ENCODE measurements at places on chromosomes 4 and X.

GRCh38 chr4:73683033-73683432, 57.3 kb upstream of the CXCL8 start:
- no peak for DNase-seq

DNA sequence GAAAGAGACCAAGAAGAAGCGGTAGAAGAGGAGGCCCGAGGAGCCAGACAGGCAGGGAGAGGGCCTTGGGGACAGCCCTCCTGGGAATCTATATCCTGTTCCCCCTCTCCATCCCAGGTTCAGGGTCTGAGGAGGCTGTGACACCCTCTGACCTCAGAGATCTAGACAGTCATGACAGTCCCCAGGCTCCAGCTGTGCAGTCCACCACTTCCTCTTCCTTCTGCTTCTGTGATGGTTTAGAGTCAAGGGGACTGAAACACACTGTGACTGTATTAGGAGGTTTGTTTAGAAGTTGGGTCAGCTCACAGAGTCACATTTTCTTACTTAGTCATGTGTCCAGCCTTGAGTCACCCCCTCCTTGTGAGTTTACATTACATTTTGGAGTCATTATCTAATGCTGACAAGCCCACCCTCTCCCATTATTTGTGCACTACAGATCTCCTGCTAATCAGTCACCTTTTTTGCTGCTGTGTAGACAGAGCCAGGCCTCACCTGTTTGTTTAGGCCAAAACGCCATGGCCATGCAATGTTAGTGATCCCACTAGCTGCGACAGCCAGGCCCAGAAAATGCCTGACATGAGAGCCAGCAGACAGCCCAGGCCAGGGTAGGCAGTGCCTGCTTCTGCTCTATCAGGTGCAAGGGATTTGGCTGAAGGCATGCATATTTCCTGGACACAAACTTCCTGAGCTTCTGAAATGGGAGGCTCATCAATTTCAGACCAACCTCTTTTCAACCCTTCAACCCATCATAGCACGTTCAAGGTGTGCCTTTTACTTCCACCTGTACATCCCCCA, 26.0 kb downstream of the MANBA start:
- DNase-seq, result no peak

DNA sequence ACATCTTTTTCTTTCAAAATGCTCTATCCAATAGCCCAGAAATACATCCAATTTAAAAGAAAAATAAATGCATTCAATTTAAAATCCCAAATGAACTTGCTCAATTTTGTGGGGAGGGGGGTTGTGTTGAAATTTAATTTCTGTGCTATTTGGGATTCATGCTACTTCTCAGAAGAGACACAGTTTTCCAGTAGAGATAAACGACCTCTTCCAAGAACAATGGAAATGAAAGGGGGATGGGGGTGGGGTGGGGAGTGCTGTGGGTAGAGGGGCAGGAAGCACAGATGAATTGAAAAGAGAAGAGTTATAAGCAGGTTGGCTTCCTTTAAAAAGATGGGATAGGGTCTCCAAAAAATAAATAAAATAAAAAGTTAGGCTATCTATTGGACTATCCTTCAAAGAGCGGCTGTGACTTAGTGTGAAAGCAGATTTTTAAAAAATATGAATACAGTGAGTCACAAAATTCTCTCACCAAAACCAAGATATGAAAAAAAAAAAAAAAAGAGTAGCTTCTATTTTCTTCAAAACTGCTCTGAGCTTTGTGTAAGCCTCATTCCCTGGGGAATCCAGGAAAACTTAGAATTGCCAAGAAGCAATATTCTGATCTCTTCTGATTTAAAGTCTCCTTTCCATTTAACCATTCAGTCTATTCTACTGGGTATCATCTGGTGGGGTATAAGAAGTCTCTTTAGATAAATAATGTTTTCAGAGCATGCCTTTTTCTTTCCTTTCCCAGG, 324.3 kb downstream of the PTTG2 start:
- DNase-seq, result no peak

- no peak for DNase-seq
Observed at GRCh38 chr4:101801958-101802357, 11.4 kb downstream of the BANK1 start.

DNA sequence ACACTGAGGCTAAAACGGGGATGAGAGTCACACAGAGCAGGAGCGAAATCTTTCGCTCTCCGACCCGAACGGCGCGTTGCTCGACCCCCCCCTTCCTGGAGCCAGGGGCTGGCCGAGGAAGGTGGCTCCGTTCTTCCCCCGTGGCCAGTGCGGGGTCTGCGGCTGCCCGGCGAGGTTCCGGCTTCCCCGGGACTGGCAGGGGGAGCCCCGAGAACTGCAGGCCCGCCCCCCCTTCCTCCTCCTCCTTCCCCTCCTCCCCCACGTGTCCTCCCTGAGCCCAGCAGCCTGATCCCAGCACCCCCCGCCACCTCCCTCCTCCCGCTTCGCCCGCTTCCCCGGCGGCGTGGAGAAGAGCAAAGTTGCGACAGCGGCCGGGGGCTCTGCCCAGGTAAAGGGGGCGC, 2.4 kb upstream of the BCORL1 start:
- DNase-seq, result no peak

GRCh38 chr4:30837131-30837539, 117.0 kb downstream of the PCDH7 start:
- DNase-seq, result no peak

GRCh38 chrX:154458116-154458953, at the start of gene PLXNA3:
Gene PLXNA3 (plus strand): TSS chrX:154458281. CDS start chrX:154460184, 1,903 bp downstream.
- DNase-seq, result no peak

- DNase-seq, result no peak
Observed at GRCh38 chrX:57329008-57329407, 42.5 kb downstream of the FAAH2 start.

DNA sequence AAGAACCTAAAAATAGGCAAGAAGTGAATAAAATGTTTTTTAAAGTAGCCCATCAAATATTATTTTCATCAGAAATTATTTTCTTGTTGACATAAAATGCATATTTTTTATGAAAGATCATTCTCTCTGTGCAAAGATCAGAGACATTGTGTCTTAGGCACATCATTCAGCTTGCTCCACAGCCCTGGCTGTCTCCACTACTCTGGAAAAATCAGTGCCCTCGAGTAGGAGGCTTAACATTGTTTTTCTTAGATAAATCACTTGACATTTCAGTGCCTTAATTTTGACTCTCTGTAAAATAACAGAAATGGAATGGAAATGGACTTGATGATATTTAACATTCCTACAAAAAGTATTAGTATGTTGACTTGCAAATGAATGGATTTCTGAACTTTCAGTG, 77.9 kb downstream of the FAT4 start:
- DNase-seq, result no peak

DNA sequence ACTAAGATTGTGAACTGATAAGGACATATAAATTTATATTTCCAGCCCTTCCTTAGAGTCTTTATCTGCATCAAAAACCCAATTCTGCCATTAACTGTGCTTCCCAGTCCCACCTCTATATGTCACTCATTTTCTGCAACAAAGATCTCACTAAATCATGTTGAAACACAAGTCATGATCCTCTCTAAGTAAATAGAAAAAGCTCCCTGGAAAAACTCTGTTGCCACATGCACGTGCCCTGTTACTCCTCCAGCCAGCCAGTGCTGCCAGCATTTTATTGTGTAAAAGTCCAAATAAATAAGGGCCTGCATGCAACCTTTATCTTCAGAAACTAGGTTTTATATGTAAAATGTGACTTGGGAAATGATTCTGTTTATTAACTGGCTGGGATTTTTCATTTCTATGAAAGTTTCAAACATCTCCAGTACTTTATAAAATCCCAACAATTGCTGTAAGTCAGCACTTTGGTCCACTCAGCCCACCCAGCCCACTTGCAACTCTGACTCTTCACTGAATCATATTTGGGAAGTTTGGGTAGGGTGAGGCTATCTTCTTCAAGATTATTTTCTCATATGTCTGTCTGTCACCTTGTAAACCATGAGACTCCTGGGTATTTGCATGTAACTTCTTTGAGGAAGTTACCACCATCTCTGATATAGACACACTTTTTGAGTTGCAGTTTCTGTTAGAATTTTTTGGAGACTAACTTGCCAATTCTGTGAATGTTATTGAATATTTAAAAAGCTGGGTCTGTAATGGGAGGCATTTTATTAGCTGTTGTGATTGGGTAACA, 40.0 kb upstream of the SMARCA5 start:
- DNase-seq, result no peak

- no peak for DNase-seq
Observed at GRCh38 chr4:56388306-56388705, 1.0 kb upstream of the AASDH start.

DNA sequence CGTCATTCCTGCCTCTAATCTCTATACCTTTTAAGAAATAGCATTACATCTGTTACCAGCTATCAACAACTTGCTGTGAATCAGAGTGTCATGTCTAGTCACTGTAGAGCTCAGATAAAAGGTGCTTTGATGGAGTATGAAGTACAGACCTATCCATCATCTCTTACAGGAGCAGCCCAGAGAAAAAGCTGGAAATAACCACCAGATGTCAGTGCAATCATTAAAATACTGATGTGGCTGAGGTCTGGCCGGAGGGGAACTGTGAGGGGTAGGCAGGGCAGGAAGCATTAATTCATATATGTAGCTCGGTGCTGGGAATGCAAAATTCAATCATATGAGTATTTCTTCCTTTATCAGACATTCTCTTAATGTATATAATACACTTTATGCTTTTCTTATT, 100.6 kb downstream of the AKAP4 start:
- DNase-seq, result no peak

- DNase-seq, result no peak
Observed at GRCh38 chr4:186190581-186191199, 677 bp upstream of the CYP4V2 start.

DNA sequence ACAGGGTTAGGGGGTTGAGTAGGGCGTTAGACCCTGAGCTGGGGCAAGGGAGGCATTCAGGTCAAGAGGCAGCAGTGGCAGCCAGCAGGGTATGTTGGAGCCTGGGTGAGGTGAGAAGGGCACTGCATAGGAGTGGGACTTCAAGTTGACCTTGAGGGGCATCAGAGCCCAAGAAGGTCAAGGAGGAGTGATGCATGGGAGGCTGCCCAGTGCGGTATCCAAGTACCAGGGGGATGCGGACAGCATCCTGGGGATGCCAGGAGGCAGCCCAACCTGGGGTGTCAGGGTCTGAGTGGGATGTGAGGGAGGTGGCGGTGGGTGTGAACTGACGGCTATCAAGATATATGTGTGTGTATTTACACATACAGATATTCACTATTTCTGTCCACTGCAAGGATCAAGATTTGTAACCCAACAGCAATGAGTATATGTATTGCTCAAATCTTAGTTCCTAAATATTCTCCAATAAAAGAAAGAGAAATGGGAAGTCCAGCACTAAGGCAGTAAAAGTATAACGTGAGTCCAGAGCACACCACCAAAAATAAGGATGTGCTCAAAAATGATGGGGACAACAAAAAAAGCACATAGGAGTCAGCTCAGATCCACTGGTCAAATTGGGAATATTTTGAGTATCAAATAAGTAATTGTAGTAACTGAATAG, 9.8 kb upstream of the DCLK2 start:
- no peak for DNase-seq

DNA sequence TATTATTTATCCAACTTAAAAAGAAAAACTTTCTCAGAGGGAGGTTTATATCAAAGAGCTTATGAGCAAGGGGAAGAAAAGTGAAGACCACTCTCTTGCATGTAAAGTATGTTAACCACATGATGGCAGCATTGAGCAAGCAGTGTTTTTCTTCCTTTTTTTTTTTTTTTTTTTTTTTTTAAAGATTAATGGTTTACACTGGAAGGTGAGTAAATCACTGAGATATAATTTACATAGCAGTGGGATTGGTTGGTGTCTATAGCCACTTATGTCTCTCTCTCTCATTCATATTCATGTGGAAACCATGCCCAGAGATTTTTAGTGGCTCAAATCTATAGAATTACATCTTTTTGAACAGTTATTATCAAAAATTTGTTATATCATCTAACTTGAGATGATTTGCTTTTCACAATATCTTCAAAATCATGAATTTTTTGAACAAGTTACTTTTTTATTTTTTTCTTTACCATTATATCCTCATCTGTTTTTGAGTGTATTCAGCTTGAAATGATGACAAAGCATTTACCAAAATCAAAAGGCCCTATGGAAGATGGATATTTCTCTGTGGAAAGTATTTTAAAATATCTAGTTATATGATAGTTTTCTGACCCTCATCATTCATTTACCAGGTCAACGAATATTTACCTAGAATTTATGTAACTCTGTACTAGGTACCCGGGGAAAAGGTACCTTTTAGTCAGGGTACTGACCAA, 31.6 kb downstream of the MTHFD2L start:
- no peak for DNase-seq

GRCh38 chr4:185186769-185187168, 17.0 kb downstream of the CFAP97 start:
- DNase-seq, result no peak

GRCh38 chr4:138734746-138735145, 280.8 kb upstream of the NOCT start:
- no peak for DNase-seq

DNA sequence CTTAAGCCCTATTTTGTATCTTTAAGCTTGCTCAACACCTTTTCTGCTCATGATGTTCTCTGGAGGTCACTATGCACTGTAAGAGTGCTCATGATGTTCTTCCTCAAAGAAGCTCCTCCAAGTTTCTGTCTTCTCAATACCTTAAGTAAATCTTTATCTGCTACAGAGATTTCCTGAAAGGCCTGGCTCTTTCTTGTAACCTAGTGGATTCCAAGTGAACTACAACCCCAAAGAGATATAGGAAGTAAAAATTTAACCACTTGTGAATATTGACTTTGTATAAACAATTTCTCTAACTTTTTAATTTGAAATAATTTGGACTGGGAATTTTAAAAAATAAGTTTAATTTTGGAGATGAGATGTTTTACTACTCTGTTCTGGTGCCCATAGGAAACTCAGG, 39.3 kb upstream of the XK start:
- DNase-seq, result no peak

- DNase-seq, result no peak
Observed at GRCh38 chr4:87805971-87806370, 6.6 kb downstream of the IBSP start.

- DNase-seq, result no peak
Observed at GRCh38 chr4:138310498-138310897, 68.3 kb upstream of the SLC7A11 start.

GRCh38 chr4:106679063-106679462, 310.5 kb upstream of the GIMD1 start:
- DNase-seq, result no peak

GRCh38 chrX:109859651-109860050, 126.6 kb upstream of the ACSL4 start:
- DNase-seq, result no peak

GRCh38 chrX:133745349-133745748, 240.0 kb downstream of the GPC3 start:
- DNase-seq, result no peak

- DNase-seq, result no peak
Observed at GRCh38 chrX:3166670-3167455, 125.6 kb downstream of the ARSF start.

DNA sequence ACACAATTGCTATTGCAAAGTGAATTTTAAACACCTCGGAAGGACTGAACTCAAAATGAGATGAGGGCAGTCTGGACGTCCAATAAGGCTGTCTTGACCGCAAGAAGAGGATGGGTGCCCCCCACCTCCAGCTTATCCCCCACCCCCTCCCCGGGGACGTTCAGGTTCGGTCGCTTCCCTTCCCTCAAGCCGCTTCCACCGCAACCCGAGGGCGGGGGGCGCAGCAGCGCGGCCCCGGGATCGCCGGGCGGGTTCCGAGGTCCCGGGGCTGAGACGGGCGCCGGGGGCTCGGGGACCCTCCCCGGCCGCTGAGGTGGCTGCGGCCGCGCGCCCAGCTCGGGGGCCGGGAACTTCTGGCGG, 480 bp downstream of the USP46 start:
- no peak for DNase-seq

Data from cortex of kidney (tissue), 1 donor.